ENCODE measurements at places on chromosomes 2 and 18.

- peak; percentile 23 for DNase-seq
Observed at GRCh38 chr2:170530284-170530745, 184.8 kb upstream of the SP5 start.

- peak; percentile 45 for DNase-seq
Observed at GRCh38 chr2:165471349-165471950, 2.0 kb downstream of the CSRNP3 start.

- no peak for DNase-seq
Observed at GRCh38 chr2:3263487-3263886, 114.1 kb downstream of the EIPR1 start.

DNA sequence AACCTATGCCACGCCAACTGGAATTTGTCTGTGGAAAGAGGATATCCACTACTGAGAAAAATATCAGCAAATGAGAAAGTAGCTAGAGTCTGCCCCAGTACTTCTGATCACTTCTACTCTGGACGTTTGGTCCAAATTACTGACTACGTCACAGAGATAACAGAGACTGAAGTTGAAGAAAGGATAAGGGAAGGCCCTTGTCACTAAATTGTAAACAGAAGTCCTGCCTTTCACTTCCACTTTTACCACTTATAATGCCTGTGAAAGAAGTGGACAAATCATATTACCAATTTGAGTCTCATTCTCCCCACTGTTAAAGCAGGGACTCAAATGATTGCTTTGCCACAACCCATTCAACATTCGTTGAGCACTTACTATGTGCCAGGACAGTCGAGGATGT, 173.9 kb upstream of the ERBB4 start:
- DNase-seq = peak; percentile 16

All from midbrain (tissue), 1 donor.